ENCODE measurements at places on chromosomes 16 and 17.
A peak's percentile ranks its signal among the peaks of the same experiment; 100 is the strongest.

- H3K36me3 ChIP-seq = no peaks in the 10 kb centered on the region
- H3K27ac ChIP-seq = no peak overlapping the region
- H3K4me3 ChIP-seq = no peak overlapping the region
- H3K4me1 ChIP-seq = no peaks in the 10 kb centered on the region
- no peaks in the 10 kb centered on the region for H3K27me3 ChIP-seq
Measured at GRCh38 chr17:72175787-72176515, 55.1 kb downstream of the SOX9 start.

DNA sequence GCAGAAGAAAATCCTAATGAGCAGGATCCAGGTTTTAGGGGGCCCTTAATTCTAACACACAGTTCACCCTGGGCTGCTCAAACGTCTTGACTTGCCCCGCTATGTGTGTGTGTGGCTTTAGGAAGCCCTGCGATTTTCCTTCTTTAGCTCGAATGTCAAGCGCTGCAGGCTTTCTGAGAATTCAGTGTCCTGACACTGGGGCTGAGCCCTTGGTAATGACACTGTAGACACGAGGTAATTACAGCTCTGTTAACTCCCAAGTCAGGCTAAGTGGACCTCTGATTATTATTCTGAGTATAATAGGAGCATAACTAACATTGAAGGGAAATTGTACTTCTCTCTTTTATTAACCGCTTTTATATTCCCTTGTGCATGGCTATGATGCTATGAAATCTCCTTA lies 202.1 kb downstream of the RBFOX1 start:
- H3K36me3 ChIP-seq = no peaks in the 10 kb centered on the region
- no peak overlapping the region for H3K27ac ChIP-seq
- no peaks in the 10 kb centered on the region for H3K27me3 ChIP-seq
- no peak for DNase-seq
- H3K4me3 ChIP-seq = no peak overlapping the region

GRCh38 chr17:69223809-69224208 lies 4.8 kb downstream of the ABCA10 start:
- DNase-seq = no peak
- H3K27ac ChIP-seq = no peak overlapping the region
- H3K4me3 ChIP-seq = no peak overlapping the region
- no peaks in the 10 kb centered on the region for H3K27me3 ChIP-seq
- no peaks in the 10 kb centered on the region for H3K4me1 ChIP-seq
- no peaks in the 10 kb centered on the region for H3K36me3 ChIP-seq

DNA sequence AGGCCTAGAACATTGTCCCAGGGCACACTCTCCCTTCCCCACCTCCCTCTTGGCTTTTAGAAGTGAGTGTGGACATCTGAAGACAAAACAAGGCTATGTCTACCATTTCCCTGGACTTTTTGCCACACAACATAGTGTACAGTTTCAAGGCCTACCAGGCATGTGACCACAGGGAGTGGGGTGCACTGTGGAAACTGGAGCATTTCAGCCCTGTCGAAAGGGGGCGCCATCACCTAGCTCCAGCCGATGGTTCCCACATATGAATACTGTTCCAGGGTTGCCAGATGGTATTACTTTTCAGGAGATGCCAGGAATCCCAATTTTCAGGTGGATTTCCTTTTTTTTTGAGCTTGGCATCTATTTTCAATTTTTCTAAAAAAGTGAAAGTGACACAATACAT lies 140.7 kb downstream of the KATNIP start:
- H3K4me1 ChIP-seq = no peaks in the 10 kb centered on the region
- no peaks in the 10 kb centered on the region for H3K36me3 ChIP-seq
- no peak overlapping the region for H3K27ac ChIP-seq
- DNase-seq = no peak

DNA sequence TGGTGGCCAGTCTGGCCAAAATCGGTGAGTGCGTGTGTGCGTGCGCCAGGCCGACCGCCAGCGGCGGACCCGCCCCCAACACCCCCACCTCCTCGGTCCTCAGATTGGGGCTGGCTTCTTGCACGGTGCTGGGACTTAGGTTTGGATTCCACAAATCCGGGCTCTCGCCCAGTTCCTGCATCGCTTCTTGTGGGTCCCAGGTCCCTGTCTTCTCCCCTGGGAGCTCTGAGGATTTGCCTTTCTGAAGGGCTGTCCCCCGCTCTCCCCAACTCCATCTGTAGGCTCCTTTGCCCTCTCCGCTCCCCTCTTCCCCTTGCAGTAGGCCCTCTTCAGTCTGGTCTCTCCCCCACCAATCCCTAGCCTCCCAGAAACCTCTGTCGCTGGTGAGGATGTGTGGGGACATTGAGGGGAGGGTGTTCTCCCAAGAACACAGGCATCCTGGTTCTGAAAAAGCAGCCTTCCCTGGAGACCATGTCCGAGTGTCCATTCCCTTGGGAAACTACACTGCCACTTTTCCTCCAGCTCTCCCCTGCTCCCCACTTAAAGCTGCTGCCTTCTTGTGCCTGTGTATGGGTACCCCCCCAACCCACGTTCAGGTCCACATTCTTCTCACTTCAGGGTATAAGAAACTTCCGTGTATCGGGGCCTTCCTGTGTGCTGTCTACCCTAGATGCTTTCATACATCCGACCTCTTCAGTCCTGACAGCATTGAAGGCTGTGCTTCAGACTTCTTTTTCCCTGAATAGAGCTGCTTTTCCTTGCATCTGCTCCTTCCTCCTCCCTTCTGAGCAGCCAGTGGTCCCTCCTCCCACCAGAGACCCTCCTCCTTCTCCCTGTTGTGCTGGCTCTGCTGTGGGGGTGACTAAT lies 632 bp downstream of the SLC9A5 start:
- H3K27ac ChIP-seq = no peak overlapping the region
- peak overlapping the region; percentile 69 for H3K4me3 ChIP-seq
- no peaks in the 10 kb centered on the region for H3K36me3 ChIP-seq
- H3K4me1 ChIP-seq = peaks cover 41% of the 10 kb centered on the region
- DNase-seq = no peak

- H3K27ac ChIP-seq = no peak overlapping the region
- no peak for DNase-seq
- H3K36me3 ChIP-seq = peaks cover 36% of the 10 kb centered on the region
- no peaks in the 10 kb centered on the region for H3K27me3 ChIP-seq
- H3K4me3 ChIP-seq = no peak overlapping the region
Measured at GRCh38 chr17:3715296-3715695, 8.4 kb upstream of the HASPIN start.

DNA sequence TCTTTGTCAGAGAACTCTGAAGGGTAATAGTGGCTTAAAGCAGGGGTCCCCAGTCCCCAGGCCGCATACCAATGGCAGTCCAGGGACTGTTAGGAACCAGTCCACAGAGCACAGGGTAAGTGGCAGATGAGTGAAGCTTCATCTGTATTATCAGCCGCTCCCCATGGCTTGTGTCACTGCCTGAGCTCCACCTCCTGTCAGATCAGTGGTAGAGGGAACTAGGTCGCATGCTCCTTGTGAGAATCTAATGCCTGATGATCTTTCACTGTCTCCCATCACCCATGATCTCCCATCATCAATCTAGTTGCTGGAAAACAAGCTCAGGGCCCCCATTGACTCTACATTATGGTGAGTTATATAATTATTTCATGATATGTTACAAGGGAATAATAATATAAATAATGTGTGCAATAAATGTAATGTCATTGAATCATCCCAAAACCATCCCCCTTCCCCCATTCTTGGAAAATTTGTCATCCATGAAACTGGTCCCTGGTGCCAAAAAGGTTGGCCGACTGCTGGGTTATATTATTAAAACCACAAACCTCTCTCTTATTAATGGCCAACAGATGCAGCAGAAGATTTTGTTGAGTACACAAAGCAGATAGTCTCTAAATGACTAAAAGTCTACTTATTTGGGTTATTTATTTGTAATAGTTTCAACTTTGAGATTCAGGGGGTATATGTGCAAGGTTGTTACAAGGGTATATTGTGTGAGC lies 782.7 kb downstream of the CDH11 start:
- no peak overlapping the region for H3K27ac ChIP-seq
- no peak overlapping the region for H3K4me3 ChIP-seq
- no peaks in the 10 kb centered on the region for H3K4me1 ChIP-seq
- no peak for DNase-seq
- H3K27me3 ChIP-seq = no peaks in the 10 kb centered on the region
- no peaks in the 10 kb centered on the region for H3K36me3 ChIP-seq

GRCh38 chr17:27494192-27495091 lies 38.2 kb downstream of the KSR1 start:
- H3K27ac ChIP-seq = no peak overlapping the region
- H3K27me3 ChIP-seq = no peaks in the 10 kb centered on the region
- no peaks in the 10 kb centered on the region for H3K36me3 ChIP-seq
- no peak overlapping the region for H3K4me3 ChIP-seq
- no peak for DNase-seq
- no peaks in the 10 kb centered on the region for H3K4me1 ChIP-seq

DNA sequence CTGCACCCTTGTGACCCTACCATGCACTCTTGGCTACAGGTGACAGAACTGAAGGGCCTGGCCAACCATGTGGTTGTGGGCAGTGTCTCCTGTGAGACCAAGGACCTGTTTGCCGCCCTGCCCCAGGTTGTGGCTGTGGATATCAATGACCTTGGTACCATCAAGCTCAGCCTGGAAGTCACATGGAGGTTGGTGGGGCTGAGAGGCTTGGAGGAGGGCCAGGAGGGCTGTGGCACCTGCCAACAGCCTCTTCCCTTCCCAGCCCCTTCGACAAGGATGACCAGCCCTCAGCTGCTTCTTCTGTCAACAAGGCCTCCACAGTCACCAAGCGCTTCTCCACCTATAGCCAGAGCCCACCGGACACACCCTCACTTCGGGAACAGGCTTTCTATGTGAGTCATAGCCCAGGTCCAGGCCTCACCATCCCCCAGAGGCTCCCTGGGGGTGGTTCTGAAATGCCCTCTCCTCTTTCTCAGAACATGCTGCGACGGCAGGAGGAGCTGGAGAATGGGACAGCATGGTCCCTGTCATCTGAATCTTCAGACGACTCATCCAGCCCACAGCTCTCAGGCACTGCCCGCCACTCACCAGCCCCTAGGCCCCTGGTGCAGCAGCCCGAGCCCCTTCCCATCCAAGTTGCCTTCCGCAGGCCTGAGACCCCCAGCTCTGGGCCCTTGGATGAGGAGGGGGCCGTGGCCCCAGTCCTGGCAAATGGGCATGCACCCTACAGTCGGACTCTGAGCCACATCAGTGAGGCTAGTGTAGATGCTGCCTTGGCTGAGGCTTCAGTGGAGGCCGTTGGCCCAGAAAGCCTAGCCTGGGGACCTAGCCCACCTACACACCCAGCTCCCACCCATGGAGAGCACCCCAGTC lies 13.0 kb downstream of the RIPOR1 start:
- no peak for DNase-seq
- peak overlapping the region; percentile 29 for H3K27ac ChIP-seq
- H3K36me3 ChIP-seq = no peaks in the 10 kb centered on the region
- peaks cover 25% of the 10 kb centered on the region for H3K4me1 ChIP-seq
- H3K27me3 ChIP-seq = no peaks in the 10 kb centered on the region
- no peak overlapping the region for H3K4me3 ChIP-seq

Data from effector memory CD4-positive, alpha-beta T cell (primary cell).